ENCODE measurements at places on chromosomes 4 and X.

DNA sequence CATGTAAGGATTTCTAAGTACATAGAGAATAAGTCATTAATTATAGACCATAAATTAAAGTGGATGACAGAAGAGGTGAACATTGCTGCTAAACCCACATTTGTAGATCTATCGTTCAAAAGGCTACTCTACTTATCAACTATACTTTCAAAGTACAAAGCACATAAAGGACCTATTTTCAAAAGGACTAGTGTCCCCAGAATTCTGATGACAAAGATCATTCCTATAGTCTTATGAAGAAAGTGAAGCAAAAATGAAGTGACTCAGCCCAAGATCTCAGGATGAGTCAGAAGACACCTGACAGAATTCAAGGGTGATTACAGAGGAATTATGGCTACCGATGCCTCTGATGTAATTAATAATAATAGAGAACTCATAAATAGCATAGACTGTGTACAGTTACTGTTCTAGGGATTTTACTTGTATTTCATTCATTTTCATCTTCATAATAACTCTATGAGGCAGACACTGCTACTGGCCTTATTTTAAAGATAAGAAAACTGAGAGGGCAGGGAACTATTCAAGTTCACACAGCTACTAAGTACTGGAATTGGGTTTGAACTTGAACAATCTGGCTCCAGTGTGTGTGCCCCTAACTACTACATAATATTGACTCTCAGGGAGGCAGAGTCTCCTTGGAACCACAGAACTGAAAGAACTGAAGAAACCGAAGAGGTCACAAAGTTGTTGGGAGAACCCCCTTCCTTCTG is 17.1 kb downstream of the USP46 start:
- DNase-seq, result no peak

- DNase-seq, result no peak
These were observed 52.1 kb downstream of the NPY5R start for GRCh38 chr4:163395758-163396157.

- DNase-seq, result peak; percentile 57
These were observed 147.2 kb upstream of the DKK2 start for GRCh38 chr4:107183155-107183774.

GRCh38 chr4:78129383-78130108 is 72.4 kb downstream of the FRAS1 start:
- no peak for DNase-seq

GRCh38 chr4:145326491-145326890 is 146.1 kb upstream of the OTUD4 start:
- DNase-seq, result no peak

- DNase-seq, result no peak
These were observed 100.0 kb upstream of the PRKG2 start for GRCh38 chr4:81314897-81315470.

GRCh38 chrX:1102786-1103185 is 109.7 kb downstream of the CRLF2 start:
- peak; percentile 33 for DNase-seq

DNA sequence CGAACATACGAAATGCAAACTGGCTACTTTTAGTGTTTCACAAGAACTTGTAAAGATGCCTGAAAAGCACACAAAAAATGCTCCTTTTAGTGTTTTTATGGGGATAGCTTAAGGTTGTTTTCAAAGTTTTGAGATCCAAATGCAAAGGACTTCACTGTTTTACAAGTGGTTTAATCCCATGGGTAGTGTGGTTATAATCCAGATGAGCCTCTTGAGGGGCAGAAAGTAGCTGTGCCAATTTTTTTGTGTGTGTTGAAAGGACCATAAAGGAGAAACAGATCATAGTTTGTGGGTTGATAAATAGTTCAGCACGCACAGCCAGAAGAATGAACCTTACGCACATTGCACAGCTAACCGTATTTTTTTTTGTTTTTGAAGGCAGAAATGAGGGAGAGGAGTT is 126.9 kb upstream of the GIMD1 start:
- no peak for DNase-seq

DNA sequence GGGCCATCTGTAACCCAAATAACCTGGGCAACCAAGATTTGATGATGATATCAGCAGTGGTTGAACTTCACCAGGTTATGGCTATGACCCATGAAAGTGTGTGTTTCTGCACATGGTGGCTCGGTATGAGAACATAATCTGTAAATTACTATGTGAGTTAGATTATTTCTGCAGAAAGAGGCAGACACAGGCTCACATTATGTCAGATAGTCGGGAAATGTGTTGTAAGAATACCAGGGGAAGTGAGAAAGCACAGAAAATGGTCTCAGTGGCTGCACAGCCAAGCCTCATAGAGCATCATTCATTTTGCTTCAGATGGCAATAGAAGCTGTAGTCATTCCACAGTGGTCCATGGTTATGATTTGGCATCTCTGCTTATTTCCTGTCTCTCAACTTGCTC is 63.0 kb upstream of the RBPJ start:
- DNase-seq, result no peak

DNA sequence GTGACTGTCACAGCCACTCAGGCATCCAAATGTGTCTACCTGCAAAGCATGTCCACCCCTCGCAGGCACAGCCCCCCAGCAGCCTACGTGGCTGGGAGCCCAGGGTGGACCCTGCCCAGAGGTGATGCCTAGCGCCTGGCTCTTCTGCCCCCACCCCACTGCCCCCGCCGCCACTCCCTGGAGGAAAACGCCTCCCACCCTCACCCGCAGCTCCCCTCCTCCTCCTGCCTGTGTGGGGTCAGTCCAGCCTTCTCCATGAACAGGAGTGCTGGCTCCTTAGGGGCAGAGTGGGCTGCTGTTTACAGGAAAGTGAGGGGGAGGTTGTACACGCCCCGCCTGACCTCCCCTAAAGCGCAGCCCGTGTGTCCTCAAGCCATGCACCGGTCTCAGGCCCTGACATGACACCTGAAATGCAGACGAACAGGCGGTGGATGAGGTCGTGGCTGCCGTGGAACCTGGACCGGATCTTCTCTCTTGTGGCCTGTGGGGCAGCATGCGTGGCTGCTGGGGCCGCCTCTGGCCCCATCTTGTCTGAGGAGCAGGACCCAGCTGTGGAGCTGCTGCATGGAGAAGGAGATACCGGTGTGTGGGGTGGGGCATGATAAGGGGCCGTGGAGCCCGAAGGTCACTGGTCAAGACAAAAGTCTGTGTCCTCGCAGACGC is 11.9 kb upstream of the MXD4 start:
- DNase-seq, result no peak

DNA sequence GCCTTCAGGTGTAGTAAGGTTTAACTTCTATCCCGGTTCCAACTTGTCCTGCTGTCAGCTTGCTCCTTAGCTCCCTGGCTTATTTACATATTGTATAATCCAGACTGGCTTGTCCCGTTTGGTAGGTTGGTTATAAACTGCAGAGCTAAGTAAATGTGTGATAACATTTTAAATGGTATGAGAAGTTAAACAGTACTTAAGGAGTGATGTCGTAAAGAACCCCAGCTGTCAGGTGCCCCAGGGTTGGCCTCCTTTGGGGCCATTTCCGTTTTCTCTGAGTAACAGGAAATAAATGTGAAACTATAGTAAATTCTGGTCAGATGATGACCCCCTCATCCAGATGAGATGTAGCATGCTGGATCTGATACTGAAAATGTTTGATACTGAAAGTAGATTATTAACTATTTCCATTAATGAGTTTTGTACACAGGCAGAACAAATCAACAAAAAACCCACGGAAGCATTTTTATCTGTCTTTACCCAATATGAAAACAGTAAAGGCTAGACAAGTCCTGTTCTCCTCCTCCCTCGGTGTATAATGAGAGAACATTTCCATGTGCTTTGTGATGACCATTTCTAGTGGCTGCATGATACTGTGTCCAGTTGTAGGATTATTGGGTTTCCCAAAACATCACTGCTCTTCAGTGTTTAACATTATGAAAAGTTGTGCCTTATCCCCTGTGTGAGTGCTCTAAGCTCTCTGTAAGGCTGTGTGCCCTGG is 22.4 kb downstream of the GAB1 start:
- DNase-seq, result no peak

DNA sequence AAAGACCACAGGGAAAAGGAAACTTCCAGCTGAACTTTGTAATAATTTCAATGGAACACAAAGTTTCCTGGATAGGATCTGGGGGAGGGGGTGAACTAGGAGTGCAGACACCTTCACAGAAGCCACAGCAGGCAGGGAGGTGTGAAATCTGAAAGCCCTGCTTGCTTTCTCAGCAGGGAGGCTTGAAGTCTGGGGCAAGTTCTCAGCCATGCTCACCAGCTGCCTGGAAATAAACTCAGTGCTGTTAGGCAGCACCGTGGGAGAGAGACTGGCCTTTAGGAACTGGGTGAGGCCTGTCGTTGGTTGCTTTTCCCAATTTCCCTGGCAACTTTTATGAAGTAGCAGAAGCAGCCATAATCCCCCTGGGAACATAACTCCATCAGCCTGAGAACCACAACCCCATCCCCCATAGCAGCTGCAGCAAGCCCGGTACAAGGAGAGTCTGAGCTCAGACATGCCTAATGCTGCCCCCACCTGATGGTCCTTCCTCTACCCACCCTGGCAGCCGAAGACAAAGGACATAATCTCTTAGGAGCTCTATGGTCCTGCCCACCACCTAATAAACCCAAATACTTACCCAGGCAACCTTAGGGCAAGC is 39.2 kb upstream of the NMU start:
- peak; percentile 81 for DNase-seq

GRCh38 chr4:81106150-81106549 is 75.6 kb downstream of the BMP3 start:
- DNase-seq, result no peak

All from endodermal cell (in vitro differentiated cells).